RWPE1 (cell line): ENCODE measurements at places on chromosomes 5 and 9.

DNA sequence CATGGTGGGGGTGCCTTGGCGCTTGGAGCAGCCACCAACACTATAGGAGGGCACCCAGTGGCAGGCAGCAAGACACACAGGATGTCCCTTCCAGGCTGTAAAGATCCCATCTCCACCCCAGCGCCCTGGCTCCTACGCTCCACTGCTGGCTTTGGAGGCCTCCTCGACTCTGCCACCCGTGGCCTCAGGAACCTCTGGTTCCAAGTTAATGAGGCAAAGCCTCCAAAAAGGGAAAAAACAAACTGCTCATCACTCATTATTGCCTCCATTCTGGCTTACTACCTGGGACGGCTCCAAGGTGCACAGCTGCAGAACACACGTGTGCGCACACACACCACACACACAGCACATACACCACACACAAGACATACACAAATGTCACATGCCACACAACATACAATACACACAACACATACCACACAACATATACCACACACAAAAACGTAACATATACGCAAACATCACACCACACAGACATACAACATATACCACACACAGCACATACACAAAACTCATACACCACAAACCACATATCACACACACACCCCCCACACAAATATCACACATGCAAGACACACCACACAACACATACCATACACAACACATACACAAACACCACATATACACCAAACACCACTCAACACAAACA, 45.3 kb downstream of the ROR2 start:
- no peak for DNase-seq

DNA sequence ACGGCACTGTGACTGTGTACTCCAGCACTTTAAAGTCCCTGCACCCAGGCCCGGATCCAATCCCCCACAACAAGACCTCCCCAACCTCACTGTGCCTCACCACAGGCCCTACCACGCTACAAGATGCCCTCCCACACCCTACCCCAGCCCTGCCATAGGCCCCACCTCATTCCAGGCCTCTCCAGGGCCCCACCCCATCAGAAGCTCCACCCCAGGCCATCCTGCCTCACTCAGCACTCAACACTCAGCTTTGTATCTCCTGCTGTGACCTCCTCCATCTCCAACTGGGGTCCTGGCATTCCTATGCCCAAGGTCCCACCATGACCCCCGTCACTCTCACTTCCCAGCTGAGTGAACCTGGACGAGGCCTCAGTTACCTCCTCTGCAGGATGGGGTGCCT, 38.8 kb downstream of the BARX1 start:
- no peak for DNase-seq

DNA sequence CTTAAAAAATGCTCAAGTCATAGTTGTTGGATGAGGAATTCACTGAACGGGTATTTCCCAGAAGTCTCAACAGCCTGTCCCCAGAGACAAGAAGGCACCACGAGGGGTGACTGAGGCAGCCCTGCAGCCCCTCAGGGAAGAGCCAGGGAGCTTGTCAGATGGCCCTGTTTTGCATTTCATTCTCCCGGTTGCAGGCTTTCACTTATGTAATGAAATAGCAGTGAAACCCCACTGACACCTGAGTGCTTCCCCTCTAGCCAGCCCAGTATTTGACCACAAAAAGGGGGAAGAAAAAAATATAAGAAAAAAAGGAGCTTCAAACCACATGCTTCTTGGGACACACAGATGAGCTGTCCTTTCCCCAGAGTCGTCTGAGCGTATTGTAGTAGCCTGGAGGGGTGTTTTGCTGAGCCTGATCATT, 75.3 kb upstream of the IL12B start:
- DNase-seq: no peak

GRCh38 chr5:31186672-31187267, 6.7 kb upstream of the CDH6 start:
- peak; percentile 29 for DNase-seq

GRCh38 chr5:81579262-81579924, 171.5 kb downstream of the SSBP2 start:
- no peak for DNase-seq

- no peak for DNase-seq
Measured at GRCh38 chr5:145553177-145553576, 282.0 kb downstream of the PRELID2 start.
